ENCODE measurements at places on chromosomes 5 and 9. TPM values are rescaled to one million over a fixed set of nuclear protein-coding genes. Genes with fewer than 3 reads are reported as not detected.

The MTREX gene
- total RNA-seq: 53.7 TPM

The NIPAL4 gene
- total RNA-seq: 1.4 TPM

DNA sequence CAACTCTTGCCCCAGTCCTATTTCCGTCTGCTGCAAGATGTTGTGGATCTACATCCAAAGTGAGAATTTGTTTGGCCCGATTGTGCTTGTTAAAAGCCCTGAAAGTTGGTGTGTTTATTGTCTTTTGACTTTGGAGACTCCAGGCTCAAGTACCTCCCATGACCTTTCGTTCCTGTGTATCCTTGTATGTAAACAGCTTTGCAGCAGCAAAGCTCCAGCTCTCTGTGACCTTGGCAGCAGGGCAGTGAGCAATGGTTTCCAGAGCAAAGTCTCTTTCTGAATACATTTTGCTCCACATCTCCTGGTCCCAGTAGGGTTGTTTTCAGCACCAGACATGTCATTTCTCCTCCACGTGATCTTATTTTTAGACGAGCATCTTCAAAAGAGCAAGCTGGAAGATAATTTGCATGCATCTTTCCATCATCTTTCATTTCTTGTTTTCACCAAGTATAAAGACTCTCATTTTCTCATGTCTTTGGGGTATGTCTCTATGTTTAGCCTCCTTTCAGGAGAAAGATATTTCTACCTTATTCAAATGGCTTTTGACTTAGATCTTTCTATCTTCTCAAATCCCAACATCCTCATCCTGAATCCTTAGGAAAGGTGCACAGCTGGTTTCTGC lies 68.1 kb upstream of the ERCC6L2 start:
- DNase-seq: no peak
- no peak overlapping the region for H3K4me3 ChIP-seq
- H3K36me3 ChIP-seq: no peaks in the 10 kb centered on the region
- H3K4me1 ChIP-seq: no peaks in the 10 kb centered on the region
- no peaks in the 10 kb centered on the region for H3K27me3 ChIP-seq

- DNase-seq: no peak
- H3K4me3 ChIP-seq: no peak overlapping the region
- H3K27me3 ChIP-seq: no peaks in the 10 kb centered on the region
Measured at GRCh38 chr9:89372230-89372816, 54.0 kb downstream of the SECISBP2 start.

DNA sequence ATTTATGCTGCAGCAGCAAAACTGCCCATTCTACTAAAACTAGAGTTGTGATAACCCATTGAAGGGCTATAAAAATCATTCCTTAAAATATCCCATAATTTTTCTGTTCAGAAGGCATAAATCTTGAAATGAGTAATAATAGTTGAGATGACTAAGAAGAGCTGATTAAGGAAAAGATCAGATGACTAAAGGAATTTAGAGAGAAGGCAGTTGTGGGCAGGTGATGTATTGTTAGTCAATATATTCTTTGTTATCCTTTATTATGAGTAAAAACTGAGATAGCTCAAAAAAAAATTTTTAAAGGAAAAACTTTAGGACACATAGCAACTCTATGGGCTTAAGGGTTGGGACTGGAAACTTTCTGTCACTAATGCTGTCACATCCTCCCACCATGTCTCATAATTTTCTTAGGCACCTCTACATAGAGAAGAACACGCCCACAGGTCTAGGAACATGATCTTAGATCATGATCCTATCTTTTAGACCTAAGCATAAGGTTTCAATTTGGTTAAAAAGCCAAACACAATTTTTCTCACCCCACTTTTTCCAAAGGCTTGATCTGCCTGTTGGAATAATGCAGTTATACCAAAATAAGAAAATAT lies 597.5 kb upstream of the MEF2C start:
- no peaks in the 10 kb centered on the region for H3K27me3 ChIP-seq
- no peaks in the 10 kb centered on the region for H3K4me1 ChIP-seq
- H3K36me3 ChIP-seq: no peaks in the 10 kb centered on the region
- H3K4me3 ChIP-seq: no peak overlapping the region
- no peak for DNase-seq
- H3K27ac ChIP-seq: no peak overlapping the region

DNA sequence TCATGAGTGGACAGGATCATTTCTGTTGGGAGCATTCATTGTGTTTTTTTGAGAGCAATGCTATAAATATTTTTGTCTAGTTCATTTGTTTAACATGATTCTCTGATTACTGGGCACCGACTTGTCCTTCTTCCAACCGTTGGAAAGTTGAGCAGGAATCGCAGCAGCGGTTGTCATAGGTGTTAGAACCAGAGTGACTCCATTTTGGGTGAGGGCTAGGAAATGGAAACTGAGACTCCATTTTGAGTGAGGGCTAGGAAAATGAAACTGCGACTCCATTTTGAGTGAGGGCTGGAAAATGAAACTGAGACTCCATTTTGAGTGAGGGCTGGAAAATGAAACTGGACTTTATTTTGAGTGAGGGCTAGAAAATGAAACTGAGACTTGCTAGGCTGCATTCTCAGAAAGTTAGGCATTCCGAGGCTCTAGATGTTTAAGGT lies 100.6 kb downstream of the ICE1 start:
- no peaks in the 10 kb centered on the region for H3K36me3 ChIP-seq
- no peaks in the 10 kb centered on the region for H3K4me1 ChIP-seq
- H3K4me3 ChIP-seq: no peak overlapping the region
- H3K27ac ChIP-seq: no peak overlapping the region
- H3K27me3 ChIP-seq: no peaks in the 10 kb centered on the region
- DNase-seq: no peak

GRCh38 chr5:169566202-169566601 lies 17.4 kb upstream of the SPDL1 start:
- no peak overlapping the region for H3K4me3 ChIP-seq
- no peak overlapping the region for H3K27ac ChIP-seq
- H3K36me3 ChIP-seq: no peaks in the 10 kb centered on the region
- H3K27me3 ChIP-seq: no peaks in the 10 kb centered on the region
- H3K4me1 ChIP-seq: no peaks in the 10 kb centered on the region

DNA sequence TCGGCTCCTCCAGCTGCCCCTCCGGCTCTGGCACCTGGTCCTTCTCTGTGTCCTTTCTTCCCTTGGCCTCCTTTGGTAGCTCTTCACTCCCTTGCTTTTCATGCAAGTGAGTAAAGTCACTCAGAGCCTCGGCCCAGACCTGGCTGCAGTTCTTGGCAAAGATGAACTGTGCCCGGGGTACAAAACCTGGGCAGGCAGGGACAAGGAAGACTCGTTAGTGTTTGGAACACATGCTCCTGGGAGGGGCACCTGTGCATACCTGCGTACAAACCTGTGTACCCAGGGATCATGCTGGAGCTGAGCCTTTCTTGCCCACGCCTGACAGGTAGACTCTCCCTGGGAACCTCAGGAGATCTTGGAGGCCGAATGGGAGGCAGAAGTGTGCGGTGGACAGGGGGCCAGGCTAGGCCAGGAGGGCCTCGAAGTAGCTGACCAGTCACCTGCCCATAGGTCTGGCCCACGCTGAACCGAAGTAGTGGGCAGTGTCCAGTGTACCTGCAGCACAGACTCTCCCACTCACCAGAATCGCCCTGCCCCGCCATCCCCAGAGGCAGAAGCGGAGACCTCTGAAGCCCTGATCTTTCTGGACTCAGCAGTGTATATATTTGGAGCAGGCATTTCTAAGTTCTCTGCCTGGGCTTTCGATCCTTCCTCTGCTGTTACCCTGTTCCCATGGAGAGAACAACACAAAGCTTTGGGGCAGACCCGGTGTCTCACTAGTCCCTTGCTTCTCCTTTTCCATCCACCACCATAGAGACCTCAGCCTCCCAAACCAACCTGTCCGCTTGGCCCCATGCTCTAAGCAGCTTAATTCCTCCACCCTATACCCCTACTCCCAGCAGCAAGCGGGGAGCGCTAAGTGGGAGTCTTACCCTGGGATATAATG lies 41.9 kb upstream of the TESK1 start:
- H3K36me3 ChIP-seq: no peaks in the 10 kb centered on the region
- H3K27ac ChIP-seq: no peak overlapping the region
- no peaks in the 10 kb centered on the region for H3K4me1 ChIP-seq
- no peak for DNase-seq

DNA sequence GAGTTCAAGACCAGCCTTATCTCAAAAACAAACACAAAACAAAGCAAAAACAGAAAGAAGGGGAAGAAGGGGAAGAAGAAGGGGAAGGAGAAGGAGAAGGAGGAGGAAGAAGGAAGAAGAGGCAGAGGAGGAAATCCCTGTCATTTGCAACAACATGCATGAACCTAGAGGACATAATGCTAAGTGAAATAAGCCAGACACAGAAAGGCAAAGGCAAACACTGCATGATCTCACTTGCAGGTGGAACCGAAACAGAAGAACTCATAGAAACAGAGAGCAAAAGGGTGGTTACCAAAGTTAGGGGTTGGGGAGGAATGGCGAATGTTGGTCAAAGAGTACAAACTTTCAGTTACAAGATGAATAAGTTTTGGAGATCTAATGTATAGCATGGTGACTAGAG lies 135.4 kb downstream of the UGCG start:
- no peaks in the 10 kb centered on the region for H3K36me3 ChIP-seq
- H3K4me3 ChIP-seq: no peak overlapping the region
- H3K27ac ChIP-seq: no peak overlapping the region
- no peak for DNase-seq
- peaks cover 4% of the 10 kb centered on the region for H3K4me1 ChIP-seq

GRCh38 chr5:142816531-142817430 lies 46.6 kb downstream of the ARHGAP26 start:
- no peak overlapping the region for H3K4me3 ChIP-seq
- H3K27ac ChIP-seq: peak overlapping the region; percentile 74
- H3K36me3 ChIP-seq: no peaks in the 10 kb centered on the region
- DNase-seq: no peak
- H3K27me3 ChIP-seq: no peaks in the 10 kb centered on the region

GRCh38 chr5:10540951-10541646 lies 22.8 kb upstream of the ANKRD33B start:
- no peaks in the 10 kb centered on the region for H3K4me1 ChIP-seq
- H3K27ac ChIP-seq: no peak overlapping the region
- H3K27me3 ChIP-seq: no peaks in the 10 kb centered on the region
- no peak for DNase-seq
- no peaks in the 10 kb centered on the region for H3K36me3 ChIP-seq

DNA sequence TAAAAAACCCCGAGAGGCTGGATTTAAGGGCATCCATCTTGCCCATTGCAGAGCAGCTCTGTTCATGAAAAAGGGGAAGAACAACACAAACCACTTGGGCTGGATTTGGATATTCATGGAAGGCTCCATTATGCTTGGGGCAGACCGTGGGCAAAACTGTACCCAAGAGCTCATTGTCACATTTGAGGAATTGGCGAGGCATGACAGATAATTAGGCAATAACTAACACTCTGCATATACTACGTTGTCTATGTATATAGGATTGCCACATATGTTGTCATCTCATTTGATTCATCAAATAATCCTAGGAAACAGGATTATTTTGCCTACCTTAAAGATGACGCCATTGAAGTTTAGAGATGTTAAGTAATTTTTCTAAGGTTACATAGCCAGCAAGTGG lies 255.4 kb downstream of the SMARCA2 start:
- H3K27ac ChIP-seq: no peak overlapping the region
- H3K27me3 ChIP-seq: no peaks in the 10 kb centered on the region
- no peaks in the 10 kb centered on the region for H3K4me1 ChIP-seq
- DNase-seq: no peak

- H3K36me3 ChIP-seq: no peaks in the 10 kb centered on the region
- no peaks in the 10 kb centered on the region for H3K4me1 ChIP-seq
- no peaks in the 10 kb centered on the region for H3K27me3 ChIP-seq
- DNase-seq: no peak
- H3K4me3 ChIP-seq: no peak overlapping the region
- H3K27ac ChIP-seq: no peak overlapping the region
Measured at GRCh38 chr9:11618241-11618805, 1005.5 kb upstream of the PTPRD start.

DNA sequence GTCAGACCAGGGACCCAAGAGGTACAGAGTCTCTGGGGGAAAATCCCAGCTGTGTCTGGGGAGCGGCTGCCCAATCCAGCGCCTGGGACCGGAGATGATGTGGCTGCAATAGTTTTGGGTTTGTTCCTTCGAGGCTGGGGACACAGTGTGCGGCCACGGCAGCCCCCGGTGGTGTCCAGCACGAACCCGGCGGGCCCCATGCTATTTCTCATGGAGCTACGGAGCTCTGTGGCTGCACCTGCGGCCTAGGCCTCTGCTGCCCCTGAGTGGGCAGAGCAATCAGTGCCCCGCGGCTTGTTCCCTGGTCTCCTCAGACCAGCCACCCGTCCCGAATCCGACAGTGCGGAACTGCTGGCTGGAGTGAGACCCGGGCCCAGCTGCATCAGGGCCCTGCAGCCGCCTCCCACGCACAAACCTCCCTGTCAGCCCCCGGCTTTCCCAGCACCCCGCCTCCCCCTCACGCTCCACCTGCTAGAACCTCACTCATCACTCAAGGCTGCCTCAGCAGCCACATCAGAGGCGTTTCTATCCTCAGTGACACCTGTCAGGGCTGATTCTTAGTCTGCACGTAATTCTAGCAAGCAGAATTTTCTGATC lies 29.0 kb downstream of the SARDH start:
- no peak overlapping the region for H3K27ac ChIP-seq
- no peaks in the 10 kb centered on the region for H3K4me1 ChIP-seq
- no peak overlapping the region for H3K4me3 ChIP-seq
- no peaks in the 10 kb centered on the region for H3K36me3 ChIP-seq
- no peaks in the 10 kb centered on the region for H3K27me3 ChIP-seq

- no peak overlapping the region for H3K4me3 ChIP-seq
- H3K36me3 ChIP-seq: no peaks in the 10 kb centered on the region
- H3K4me1 ChIP-seq: no peaks in the 10 kb centered on the region
- no peaks in the 10 kb centered on the region for H3K27me3 ChIP-seq
- H3K27ac ChIP-seq: no peak overlapping the region
- no peak for DNase-seq
Measured at GRCh38 chr9:89524963-89525362, 27.1 kb upstream of the SEMA4D start.

DNA sequence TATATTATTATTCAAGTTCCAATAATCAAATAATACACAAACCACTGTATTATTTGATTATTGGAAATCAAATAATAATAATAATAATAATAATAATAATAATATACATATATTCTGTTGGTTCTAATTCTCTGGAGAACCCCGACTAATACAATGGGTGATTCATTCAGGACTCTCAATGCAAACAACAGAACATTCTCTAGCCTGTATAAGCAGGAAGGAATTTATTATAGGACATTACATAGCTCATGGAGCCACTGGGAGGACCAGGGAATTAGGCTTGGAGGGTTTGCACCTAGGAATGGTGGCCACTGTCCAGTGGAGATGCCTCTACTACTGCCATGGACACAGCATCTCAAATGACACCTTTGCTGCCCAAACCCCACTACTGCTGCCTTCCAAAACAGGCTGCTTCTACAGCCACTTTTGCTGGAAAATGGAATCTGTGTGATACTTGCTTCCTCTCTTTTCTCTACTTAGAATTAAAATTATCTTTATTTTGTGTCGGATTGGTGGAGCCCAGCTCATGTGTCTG lies 25.9 kb downstream of the PTGS1 start:
- no peak overlapping the region for H3K4me3 ChIP-seq
- no peaks in the 10 kb centered on the region for H3K4me1 ChIP-seq
- H3K36me3 ChIP-seq: no peaks in the 10 kb centered on the region
- no peak for DNase-seq
- H3K27ac ChIP-seq: no peak overlapping the region
- no peaks in the 10 kb centered on the region for H3K27me3 ChIP-seq

- H3K27me3 ChIP-seq: no peaks in the 10 kb centered on the region
- H3K4me1 ChIP-seq: no peaks in the 10 kb centered on the region
- H3K36me3 ChIP-seq: no peaks in the 10 kb centered on the region
- DNase-seq: no peak
- H3K27ac ChIP-seq: no peak overlapping the region
- no peak overlapping the region for H3K4me3 ChIP-seq
Measured at GRCh38 chr9:91500509-91501014, 76.9 kb upstream of the NFIL3 start.

- H3K27me3 ChIP-seq: no peaks in the 10 kb centered on the region
- peak overlapping the region; percentile 92 for H3K27ac ChIP-seq
- no peak for DNase-seq
- peak overlapping the region; percentile 61 for H3K4me3 ChIP-seq
Measured at GRCh38 chr9:88075966-88076285, 62.3 kb downstream of the SPATA31C2 start.
